ENCODE measurements at places on chromosomes 3 and 15.

DNA sequence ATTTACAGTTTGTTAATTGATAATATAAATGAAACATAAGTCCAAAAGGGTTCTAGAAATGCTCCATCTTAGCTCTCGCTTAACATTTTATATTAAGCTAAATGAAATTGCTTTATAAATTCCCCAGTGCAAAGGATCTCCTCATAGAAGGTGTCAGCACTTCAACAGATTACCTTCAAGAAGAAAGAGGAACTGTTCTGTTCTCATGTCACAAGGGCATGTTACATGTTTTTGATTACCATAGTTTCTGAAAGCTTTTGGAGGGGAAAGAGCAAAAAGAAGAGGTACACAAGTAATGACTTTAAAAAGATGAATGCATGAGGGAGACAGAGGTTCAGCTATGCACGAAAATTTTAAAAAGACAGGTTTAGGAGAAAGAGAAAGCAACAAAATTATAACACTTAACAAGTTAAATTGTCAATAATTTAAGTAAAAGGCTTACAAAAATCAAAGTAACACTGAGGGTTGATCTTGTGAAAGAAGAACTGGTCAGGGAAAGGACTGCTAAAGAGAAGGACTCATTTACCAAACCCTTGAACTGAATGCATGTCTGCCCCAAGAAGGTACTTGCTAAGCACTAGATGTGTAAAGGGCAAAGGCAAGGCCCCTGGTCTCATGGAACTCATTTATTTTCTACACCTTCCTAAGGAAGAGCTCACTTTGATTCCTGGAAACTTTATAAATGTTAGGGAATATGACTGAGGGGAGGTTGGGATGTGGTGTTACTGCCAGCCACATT is 45.1 kb downstream of the CCDC191 start:
- no peak for DNase-seq
- H3K4me1 ChIP-seq: no peaks in the 10 kb centered on the region
- no peak overlapping the region for H3K27ac ChIP-seq
- H3K27me3 ChIP-seq: no peaks in the 10 kb centered on the region

- no peaks in the 10 kb centered on the region for H3K4me1 ChIP-seq
- no peak for DNase-seq
- no peaks in the 10 kb centered on the region for H3K36me3 ChIP-seq
Measured at GRCh38 chr15:50335251-50335650, 19.7 kb downstream of the GABPB1 start.

GRCh38 chr15:65038836-65039235 is 6.4 kb upstream of the SLC51B start:
- H3K4me3 ChIP-seq: no peak overlapping the region
- H3K27ac ChIP-seq: no peak overlapping the region
- H3K4me1 ChIP-seq: peaks cover 2% of the 10 kb centered on the region
- H3K36me3 ChIP-seq: no peaks in the 10 kb centered on the region
- DNase-seq: no peak

DNA sequence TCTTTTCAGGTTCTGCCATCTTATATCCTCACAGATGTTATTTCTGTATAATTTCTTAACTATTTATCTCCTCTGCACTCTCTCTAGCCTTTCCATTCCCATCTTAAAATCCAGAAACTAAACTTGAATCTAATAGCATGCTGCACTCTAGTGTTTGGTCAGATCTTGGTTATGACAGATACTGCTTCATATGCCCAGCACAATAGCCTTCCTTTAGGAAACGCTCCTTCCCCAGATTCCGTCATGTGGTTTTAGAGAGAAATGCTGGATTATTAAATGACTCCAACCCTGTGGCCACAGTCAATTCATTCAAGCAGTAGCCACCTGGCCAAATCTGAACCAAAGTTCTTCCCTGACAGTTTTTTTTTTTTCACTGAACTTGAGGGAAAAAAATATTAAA is 19.4 kb downstream of the RASGRP1 start:
- H3K36me3 ChIP-seq: no peaks in the 10 kb centered on the region
- no peak for DNase-seq
- H3K4me1 ChIP-seq: no peaks in the 10 kb centered on the region
- no peak overlapping the region for H3K4me3 ChIP-seq

DNA sequence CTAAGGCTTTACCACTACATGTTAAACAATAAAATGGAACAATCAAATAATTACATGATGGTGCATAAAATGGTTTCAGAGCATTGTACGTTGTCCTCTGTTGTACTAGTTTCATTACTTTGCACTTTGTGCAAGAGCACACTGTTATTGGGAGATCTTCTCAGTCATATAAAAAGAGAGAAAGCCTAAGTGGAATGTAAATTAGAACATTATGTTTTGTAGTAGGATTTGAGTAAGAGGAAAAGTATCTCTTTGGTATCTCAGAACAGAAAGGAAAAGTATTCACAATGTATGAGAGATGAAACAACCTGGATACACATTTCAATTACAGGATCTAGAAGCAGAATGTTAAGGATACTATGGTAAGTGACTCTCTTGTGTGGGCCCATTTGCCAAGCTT is 26.9 kb upstream of the PLSCR2 start:
- H3K36me3 ChIP-seq: no peaks in the 10 kb centered on the region
- no peak overlapping the region for H3K27ac ChIP-seq
- no peak overlapping the region for H3K4me3 ChIP-seq
- DNase-seq: no peak

DNA sequence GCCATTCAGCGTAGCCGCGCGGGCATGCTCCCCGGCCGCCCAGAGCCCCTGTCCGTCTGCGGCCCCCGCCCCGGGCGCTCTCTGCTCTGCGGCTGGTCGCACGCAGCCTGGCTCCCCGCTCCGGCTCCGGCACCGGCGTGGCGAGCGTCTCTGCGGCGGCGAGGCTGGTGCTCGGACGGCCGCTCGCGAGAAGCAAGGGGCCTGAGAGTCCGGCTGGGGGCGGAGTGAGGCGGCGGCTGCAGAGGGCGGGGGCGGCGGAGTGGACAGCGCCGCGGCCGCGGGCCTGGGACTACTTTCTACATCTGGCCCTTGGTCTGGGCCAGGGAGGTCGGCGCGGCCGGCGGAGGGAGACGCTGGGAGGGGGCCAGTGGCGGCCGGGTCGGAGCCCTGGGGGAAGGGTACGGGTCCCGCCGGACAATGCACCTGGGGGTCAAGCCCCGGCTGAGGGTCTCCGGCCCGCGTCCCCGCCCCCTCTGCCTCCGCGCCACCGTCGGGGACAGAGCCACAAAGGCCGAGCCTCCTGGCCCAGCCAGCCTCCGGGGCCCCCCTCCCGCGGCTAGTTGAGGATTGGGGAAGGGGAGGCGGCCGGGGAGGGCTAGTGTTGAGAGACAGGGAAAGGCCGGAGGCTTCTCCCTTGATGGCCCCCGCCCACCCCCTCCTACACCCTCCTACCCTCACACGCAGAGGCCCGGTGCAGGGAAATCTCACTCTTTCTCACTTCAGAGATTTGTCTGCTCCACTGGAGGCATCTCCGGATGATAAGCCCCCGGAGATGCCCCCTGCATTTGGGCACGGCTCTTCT is at the start of gene PRTG:
PRTG (minus strand) TSS at position 226 of the 802 bp plus-strand sequence; CDS start at position 5, 221 bp downstream.
- H3K27me3 ChIP-seq: no peaks in the 10 kb centered on the region
- DNase-seq: peak; percentile 66
- peak within 1 kb of the TSS; percentile 79 for H3K4me3 ChIP-seq
- H3K27ac ChIP-seq: peak within 1 kb of the TSS; percentile 37
- H3K36me3 ChIP-seq: no peaks in the 10 kb centered on the region
- H3K4me1 ChIP-seq: no peaks in the 10 kb centered on the region

GRCh38 chr3:51269466-51269865 is 115.6 kb upstream of the MANF start:
- H3K27ac ChIP-seq: no peak overlapping the region
- DNase-seq: no peak

- H3K27me3 ChIP-seq: no peaks in the 10 kb centered on the region
- no peaks in the 10 kb centered on the region for H3K4me1 ChIP-seq
- no peak for DNase-seq
- no peak overlapping the region for H3K27ac ChIP-seq
- H3K4me3 ChIP-seq: no peak overlapping the region
- H3K36me3 ChIP-seq: no peaks in the 10 kb centered on the region
Measured at GRCh38 chr3:178406206-178406605, 130.0 kb upstream of the KCNMB2 start.

- H3K27me3 ChIP-seq: no peaks in the 10 kb centered on the region
- H3K36me3 ChIP-seq: no peaks in the 10 kb centered on the region
- no peak overlapping the region for H3K4me3 ChIP-seq
- no peak for DNase-seq
Measured at GRCh38 chr3:29453284-29454001, 172.6 kb downstream of the RBMS3 start.

DNA sequence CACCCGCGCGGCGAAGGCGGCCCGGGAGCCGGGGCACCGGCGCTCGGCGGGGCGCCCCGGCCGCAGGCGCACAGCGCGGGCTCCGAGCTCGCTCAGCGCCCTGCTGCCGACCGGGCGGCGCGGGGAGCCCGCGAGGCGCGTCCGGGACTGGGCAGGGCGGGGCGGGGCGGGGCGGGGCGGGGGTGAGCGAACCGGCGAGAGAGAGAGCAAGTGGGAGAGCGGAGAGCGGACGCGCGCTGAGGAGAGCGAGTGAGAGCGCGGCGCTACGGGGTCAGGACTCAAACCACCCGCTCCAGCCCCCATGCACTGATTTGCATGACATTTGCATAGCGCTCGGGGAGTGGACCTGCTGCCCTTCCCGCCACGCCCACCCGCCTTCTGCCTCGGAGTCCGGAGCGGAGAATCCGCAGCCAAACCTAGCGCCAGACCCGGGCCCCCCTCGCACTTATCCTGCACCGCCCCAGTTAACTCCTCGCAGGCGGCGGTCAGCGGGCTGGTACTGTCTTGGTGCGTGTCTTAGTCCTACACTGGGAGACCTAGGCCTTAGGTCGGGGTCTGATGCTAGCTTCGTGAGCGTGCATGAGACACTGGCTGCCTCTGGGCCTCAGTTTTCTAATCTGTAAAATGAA is at the start of gene MYLK:
MYLK (minus strand) TSS at position 130 of the 629 bp plus-strand sequence. CDS start 90,491 bp downstream, outside the sequence.
- no peaks in the 10 kb centered on the region for H3K36me3 ChIP-seq
- DNase-seq: no peak
- peaks cover 11% of the 10 kb centered on the region for H3K4me1 ChIP-seq
- no peak within 1 kb of the TSS for H3K27ac ChIP-seq
- H3K4me3 ChIP-seq: peak within 1 kb of the TSS; percentile 52
- no peaks in the 10 kb centered on the region for H3K27me3 ChIP-seq

- no peaks in the 10 kb centered on the region for H3K4me1 ChIP-seq
- no peaks in the 10 kb centered on the region for H3K36me3 ChIP-seq
- no peaks in the 10 kb centered on the region for H3K27me3 ChIP-seq
Measured at GRCh38 chr15:88179562-88179961, 77.0 kb downstream of the NTRK3 start.

DNA sequence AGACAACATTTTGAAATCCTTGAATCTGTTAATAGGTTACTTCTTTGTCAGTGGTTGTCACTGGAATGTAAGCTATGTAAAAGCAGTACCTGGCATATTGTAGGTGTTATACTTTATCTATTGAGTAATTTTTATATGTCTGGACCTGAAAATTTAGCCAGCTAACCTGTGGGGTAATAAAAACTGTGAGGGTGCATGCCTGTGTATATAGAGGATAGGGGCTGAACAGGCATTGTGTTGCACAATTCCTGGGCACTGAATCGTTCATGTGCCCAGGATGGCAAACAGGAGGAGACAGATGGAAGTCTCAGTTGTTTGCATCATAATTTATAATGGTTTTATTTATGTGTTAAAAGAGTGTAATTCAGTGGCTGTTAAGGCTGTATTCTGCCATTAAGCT is 67.1 kb downstream of the ARMC8 start:
- no peak overlapping the region for H3K4me3 ChIP-seq
- no peak for DNase-seq
- H3K4me1 ChIP-seq: no peaks in the 10 kb centered on the region
- no peaks in the 10 kb centered on the region for H3K27me3 ChIP-seq
- H3K27ac ChIP-seq: no peak overlapping the region

DNA sequence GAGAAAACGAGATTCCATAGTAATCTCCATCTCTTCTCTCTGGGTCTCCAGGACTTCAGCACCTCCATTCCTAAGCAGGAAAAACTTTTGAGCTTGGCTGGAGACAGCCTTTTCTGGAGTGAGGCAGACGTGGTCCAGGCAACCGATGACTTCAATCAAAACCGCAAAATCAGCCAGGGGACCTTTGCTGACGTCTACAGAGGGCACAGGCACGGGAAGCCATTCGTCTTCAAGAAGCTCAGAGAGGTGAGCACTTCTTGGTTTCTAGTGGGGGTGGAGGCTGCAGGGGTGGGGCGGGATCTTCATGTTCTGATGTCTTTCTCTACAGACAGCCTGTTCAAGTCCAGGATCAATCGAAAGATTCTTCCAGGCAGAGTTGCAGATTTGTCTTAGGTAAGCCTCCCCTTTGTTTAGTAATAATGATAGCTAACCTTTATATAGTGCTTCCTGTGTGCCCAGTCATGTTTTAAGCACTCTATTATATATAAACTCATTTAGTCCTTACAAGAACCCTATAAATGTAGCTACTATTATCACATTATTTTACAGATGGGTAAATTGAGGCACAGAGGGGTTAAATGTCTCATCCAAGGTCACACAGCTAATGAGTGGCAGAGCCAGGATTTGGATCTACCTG is 35.0 kb upstream of the TATDN2 start:
- H3K27ac ChIP-seq: no peak overlapping the region
- peaks cover 9% of the 10 kb centered on the region for H3K36me3 ChIP-seq
- no peaks in the 10 kb centered on the region for H3K27me3 ChIP-seq
- no peaks in the 10 kb centered on the region for H3K4me1 ChIP-seq
- no peak overlapping the region for H3K4me3 ChIP-seq
- no peak for DNase-seq

- H3K36me3 ChIP-seq: no peaks in the 10 kb centered on the region
- H3K27ac ChIP-seq: no peak overlapping the region
- H3K27me3 ChIP-seq: no peaks in the 10 kb centered on the region
- no peak overlapping the region for H3K4me3 ChIP-seq
- H3K4me1 ChIP-seq: no peaks in the 10 kb centered on the region
Measured at GRCh38 chr15:49887659-49888322, 231.2 kb downstream of the ATP8B4 start.

- DNase-seq: no peak
- H3K27me3 ChIP-seq: no peaks in the 10 kb centered on the region
- no peaks in the 10 kb centered on the region for H3K36me3 ChIP-seq
- no peak overlapping the region for H3K4me3 ChIP-seq
Measured at GRCh38 chr15:78388865-78389264, 48.7 kb downstream of the CRABP1 start.

DNA sequence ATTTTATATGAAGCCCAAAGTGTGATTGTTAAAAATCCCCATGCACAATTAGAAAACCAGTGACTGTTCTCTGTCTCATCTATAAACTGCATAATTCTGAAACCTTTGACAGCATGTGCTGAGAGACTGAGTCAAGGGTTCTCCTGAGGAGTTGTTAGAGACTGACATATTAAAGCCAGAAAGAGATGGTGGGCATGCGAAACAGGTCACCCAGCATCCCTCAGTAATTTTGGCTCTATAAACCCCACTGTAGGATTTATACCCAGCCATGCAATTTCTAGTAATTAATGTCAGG is 3.6 kb downstream of the VGLL3 start:
- no peak for DNase-seq
- H3K4me1 ChIP-seq: peaks cover 10% of the 10 kb centered on the region
- H3K4me3 ChIP-seq: no peak overlapping the region
- no peaks in the 10 kb centered on the region for H3K36me3 ChIP-seq
- peak overlapping the region; percentile 46 for H3K27ac ChIP-seq
- no peaks in the 10 kb centered on the region for H3K27me3 ChIP-seq

GRCh38 chr3:108406063-108406660 is 104.2 kb downstream of the MYH15 start:
- H3K4me3 ChIP-seq: no peak overlapping the region
- no peaks in the 10 kb centered on the region for H3K4me1 ChIP-seq
